Stimulated activated CD4-positive, alpha-beta T cell treated with anti-CD3 and anti-CD28 coated beads, Interleukin-1b, Interleukin-23, amount 100 ng/mL, for 24 hours (primary cell): ENCODE measurements at places on chromosomes 4 and X.

- no peak for DNase-seq
Observed at GRCh38 chr4:47367761-47368160, 95.7 kb downstream of the COMMD8 start.

GRCh38 chr4:94892051-94892450 is 134.3 kb downstream of the BMPR1B start:
- DNase-seq = no peak

DNA sequence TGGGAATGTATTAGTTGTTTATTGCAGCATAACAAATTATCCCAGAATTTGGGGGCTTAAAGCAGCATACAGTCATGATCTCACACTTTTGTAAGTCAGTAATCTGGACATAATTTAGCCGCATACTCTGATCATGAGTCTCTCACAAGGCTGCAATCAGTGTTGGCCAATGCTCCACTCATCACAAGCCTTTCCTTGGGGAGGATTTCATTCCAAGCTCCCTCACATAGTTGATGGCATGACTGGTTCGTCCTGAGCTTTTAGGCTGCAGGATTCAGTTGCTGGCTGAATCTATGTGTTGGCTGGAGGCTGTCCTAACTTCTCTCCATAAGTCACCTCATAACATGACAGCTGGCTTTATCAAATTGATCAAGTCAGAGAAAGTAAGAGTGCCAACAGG is 1568.6 kb upstream of the PCDH7 start:
- no peak for DNase-seq

DNA sequence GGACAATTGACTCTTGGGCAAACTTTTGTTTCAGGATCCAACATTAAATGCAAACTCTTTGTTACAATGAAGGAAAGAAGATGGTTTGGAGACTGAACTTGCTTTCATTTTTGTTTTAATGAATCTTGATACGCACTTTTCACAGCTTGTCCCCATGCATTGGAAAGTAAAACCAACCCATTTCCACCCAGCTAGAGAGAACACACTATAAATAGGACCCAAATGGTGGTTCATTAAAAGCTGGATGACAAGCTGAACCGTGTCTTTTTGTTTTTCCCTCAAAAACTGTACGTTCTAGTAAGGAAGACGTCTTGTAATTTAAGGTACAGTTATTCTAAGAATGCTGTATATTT is 95.3 kb upstream of the EGFL6 start:
- no peak for DNase-seq
